T follicular helper cell (primary cell): ENCODE measurements at places on chromosomes 16 and 17.

DNA sequence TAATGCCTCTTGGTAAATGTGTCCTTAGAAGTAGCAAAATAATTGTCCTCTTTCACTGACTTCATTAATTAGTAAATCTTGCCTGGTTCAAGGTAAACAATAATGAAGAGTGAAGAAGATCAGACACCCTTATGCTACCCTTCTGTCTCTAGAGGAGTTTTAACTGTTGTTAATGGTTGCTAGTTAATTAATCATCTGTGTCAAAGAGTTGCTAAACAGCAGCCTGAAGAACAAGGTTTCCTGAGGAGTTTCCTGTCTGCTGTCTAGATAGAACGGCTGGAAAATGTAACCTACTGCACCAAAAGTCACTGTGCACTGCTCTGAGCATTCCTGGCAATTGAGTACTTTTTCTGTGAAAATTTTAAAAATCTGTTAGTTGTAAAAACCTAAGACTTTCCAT lies 131.3 kb downstream of the NLK start:
- no peak for DNase-seq

DNA sequence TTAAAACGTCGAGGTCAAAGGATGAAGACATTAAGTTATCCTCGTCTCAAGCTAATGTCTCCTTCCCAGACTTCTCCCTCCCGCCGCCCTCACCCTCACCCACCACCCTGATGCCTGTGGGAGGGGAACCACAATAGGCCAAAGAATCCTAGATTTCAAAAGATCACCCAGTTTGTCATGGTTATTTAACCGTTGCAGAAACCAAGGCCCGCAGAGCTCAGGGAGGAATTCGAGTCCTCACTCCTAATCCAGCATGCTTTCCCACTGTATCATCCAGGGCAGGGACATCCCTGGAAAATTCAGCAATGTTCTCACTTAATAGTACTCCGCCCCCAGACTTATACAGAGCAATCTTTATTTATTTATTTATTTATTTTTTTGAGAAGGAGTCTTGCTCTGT lies 41.8 kb upstream of the MYH10 start:
- DNase-seq, result no peak

DNA sequence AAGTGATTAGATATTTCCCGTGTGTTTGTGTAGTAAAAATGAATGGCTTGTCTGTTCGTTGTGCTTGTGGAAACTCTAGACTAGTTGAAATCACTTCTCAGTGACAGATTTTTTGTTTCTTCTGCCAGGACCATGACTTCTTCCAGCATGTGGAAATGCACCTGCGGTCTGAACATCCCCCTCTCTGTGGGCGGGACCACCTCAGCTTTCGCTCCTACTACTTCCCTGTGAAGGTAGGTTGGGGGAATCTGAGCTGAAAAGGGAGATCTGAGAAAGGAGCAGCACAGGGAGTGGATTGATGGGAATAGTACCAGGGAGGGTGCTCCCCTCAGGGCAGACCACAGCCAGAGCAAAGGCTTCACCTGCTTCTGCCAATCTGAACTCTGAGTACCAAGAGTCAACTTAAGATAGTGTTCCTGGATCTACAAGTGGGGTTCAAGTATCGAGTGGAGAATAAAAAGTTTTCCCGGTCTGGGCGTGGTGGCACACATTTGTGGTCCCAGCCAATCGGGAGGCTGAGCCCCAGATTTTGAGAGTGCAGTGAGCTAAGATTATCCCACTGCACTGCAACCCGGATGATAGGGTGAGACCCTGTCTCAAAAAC lies 47.5 kb downstream of the SF3B3 start:
- DNase-seq, result no peak

DNA sequence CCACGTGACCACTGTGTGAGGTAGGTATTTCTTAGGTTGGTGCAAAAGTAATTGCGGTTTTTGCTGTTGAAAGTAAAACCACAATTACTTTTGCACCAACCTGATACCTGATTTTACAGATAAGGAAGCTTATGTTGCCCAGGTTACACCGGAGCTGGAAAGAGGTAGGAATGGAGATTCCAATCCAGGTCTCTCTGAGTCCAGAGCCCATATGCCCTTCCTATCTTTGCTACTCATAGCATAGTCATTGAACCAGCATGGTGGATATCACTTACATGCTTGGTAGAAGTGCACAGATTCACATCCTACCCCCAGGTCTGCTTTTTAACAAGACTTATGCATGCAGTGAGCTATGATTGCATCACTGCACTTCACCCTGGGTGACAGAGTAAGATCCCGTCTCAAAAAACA lies 61.8 kb downstream of the ARSG start:
- DNase-seq, result no peak

DNA sequence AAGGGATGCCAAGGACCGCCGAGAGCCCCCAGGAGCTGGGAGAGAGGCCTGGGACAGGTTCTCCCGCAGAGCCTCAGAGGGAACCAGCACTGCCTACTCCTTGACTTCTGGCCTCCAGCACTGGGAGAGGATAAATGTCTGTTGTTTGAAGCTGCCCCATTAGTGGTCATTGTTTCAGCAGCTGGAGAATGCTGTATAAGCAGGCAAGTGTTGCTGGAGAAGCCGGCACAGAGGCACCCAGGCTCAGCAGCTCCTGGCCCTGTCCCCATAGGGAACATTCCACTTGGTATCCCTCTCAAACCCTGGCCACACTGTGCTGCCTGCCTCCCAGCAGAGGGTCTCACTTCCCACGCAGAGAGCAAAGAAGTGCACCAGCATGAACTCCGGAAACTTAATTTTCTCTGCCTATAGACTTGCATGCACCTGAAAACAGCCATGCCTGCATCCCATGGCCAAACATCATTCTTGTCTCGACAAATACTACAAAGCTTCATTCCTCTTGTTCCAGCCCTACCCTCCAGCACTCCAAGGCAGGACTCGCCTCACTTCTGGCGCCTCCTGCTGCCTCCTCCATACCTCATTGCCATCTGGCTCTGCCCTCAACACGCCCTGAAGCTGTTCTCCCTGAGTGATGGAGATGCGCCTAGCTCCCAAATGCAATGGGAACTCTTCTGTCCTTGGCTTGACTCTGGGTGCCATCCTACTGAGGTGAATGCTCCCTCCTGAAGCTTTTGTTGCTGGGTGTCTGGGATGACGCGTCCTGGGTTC lies 88.1 kb downstream of the DNAH17 start:
- no peak for DNase-seq

DNA sequence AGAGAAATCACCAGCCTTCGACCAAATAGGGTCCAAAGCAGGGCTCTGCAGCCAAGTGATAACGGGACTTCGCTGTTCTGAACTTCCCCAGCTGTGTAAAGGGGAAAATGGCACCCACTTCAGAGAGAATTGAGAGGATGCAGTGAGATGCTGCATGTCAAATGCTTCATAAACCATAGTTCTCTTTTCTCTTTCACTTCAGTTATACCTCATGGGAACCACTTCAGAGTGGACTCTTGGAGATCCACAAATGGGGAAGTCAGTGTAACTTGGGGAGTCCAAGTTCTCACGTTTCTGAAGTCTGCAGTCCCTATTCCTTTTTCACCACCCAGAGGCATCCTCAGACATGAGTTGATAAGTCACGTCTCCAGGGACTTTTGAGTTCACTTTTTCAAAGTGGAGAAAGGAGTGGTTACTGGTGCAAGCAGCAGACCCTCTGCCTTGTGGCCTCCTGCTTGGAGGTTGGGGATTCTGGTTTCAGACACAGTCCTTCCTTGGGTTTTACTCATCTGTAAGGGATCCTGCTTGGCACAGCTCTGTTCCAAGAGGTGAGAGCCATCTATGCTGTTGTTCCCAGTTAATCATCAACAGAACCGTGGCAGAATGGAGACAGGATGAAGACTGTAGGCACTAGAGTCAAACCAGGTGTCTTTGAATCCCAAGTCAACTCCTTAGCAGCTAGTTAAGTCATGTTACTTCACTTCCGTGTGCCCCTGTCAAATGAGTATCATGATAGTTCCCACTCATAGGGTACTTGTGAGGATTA lies 123.4 kb upstream of the NOL11 start:
- no peak for DNase-seq

GRCh38 chr16:68166264-68166663 lies 69.7 kb downstream of the ESRP2 start:
- no peak for DNase-seq

DNA sequence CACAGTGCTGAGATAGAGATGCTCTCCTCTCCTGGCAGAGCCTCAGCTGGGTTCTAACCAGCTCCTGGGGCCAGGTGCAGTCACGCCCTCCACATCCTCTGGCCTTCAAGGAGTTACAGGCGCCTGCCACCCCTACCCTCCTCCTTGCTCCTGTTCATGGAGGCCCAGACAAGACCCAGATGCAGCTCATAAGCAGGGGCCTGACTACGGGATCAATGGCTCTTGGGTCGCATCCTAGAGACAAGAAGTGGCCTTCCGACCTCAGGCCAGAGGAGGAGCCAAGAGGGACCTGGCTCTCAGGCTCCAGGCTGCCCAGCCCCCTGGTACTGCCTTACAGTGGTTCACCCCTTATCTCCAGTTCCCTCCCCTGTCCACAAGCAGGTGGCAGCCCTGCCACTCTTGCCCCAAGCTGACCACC lies 23.0 kb downstream of the ARHGAP27 start:
- no peak for DNase-seq

DNA sequence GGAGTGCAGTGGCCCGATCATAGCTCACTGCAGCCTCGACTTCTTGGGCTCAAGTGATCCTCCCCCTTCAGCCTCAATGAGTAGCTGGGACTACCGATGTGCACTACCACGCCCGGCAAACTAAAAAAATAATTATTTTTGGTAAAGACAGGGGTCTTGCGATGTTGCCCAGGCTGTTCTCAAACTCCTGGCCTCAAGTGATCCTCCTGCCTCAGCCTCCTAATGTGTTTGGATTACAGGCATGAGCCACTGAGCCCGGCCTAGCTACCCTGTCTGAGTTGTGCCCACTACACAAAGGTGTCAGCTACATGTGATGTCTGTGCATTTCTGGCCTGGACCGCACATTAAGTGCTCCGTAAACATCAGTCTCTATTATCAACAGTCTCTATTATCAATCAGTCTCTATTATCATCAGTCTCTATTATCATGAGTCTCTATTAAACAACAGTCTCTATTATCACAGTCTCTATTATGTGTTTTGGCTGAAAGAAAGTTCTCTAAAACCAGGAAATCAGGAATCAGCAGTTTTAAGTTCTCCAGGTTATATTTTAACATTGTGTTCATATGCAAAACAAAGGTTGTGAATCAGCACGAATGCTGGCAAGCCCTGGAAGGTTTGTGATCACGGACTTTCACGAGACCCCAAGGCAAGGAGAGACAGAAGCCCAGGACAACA lies 721 bp upstream of the WWOX start:
- DNase-seq, result no peak

- DNase-seq, result no peak
These were observed 476.9 kb upstream of the GOT2 start for GRCh38 chr16:59210955-59211541.

DNA sequence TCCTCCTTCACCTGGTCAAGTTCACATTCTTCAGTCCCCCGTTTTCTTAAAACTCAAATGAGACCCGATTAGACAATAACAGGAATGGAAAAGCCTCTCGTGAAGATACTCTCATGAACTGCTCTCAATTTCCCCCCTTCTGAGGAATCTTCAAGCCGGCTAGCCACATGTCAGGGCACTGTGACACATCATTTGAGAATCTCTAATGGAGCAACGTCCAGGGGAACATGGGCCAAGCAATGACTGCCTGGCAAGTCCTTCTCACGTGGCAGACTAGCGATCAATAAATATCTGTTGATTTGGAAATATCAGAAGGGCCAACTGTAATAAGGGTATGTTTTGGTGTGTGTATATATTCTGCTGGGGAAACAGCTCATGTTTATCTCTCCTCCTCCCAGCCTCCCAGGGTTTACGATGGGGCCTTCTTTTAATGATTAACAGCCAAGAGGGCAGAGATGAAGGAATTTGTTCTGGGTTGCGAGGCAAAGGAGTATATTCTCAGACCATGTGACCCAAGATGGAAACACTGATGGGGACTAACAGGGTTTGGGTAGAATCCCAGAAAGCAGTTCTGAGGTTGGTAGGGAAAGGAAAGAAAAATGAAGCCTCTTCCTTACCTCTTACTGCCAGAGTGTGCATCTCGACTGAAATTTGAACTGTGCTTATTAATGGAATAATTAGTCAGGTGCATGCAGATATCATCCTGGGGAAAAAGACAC lies 21.4 kb downstream of the TTLL6 start:
- DNase-seq, result no peak

- DNase-seq, result no peak
These were observed 507.5 kb upstream of the SALL1 start for GRCh38 chr16:51658531-51658930.

DNA sequence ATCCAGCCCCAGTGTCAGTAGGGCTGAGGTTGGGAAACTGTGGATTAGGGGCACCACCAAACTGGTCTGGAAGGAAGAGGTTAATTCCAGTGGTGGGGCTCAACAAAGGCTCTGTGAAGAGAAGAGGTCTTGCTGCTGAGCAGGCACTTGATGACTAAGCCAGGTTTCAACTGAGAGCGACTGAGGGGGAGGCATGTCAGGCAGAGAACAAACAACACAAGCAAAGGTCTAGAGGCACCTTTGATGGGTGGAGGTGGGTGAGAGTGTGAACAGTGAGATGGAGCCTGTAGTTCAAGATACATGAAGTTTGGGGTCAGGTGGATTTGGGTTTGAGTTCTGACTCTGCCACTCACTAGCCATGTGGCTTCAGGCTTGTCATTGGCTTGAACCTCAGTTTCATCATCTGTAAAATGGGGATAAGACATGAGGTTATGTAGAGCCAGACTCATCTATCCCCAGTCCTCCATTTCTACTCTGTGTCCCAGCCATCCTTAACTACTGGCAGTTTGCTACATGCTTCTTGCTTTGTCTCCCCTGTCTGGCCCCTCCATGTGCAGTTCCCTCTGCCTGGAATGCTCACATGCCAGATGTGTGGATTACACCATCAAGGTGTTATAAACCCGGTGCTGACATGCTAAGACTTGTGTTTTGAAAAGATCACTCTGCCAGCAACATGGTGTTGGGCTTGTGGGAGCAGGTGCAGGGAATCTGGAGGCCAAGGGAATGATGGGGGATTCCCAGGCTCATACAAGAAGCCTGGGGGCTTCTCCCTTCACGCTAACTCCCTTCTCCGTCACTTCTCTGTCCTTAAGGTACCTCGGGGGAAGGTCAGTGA lies 3.0 kb upstream of the RMI2 start:
- no peak for DNase-seq

GRCh38 chr17:10733666-10734065 lies 3.8 kb upstream of the TMEM220 start:
- no peak for DNase-seq

DNA sequence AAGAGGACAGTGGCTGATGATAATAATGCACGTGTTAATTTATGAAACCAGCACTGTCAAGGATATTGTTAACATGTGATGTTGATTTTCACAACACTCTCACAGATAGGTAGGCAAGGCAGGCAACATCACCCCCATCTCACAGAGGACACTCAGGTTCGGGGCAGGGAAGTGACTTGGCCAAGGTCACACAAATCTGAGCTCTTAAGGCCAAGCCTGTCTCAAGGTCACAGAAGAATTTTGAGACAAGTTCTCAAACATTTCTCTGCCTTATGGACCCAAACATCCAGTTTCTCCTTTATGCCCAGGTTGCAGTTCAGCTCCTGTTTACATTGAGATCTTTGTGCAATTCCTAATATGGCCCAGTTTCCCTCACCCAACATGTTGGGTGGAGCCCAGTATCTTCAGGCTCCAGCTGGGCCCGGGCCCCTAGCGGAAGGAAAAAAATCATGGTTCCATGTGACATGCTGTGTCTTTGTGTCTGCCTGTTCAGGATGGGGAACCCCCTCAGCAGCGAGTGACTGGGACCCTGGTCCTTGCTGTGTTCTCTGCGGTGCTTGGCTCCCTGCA lies 1.3 kb downstream of the SLC2A4 start:
- DNase-seq, result no peak

- DNase-seq, result no peak
These were observed 4.0 kb upstream of the CDC6 start for GRCh38 chr17:40283662-40284061.

GRCh38 chr17:62187681-62188080 lies 122.6 kb upstream of the MED13 start:
- DNase-seq, result no peak
